ENCODE measurements at places on chromosomes 16 and 17.
A peak's percentile ranks its signal among the peaks of the same experiment; 100 is the strongest.

DNA sequence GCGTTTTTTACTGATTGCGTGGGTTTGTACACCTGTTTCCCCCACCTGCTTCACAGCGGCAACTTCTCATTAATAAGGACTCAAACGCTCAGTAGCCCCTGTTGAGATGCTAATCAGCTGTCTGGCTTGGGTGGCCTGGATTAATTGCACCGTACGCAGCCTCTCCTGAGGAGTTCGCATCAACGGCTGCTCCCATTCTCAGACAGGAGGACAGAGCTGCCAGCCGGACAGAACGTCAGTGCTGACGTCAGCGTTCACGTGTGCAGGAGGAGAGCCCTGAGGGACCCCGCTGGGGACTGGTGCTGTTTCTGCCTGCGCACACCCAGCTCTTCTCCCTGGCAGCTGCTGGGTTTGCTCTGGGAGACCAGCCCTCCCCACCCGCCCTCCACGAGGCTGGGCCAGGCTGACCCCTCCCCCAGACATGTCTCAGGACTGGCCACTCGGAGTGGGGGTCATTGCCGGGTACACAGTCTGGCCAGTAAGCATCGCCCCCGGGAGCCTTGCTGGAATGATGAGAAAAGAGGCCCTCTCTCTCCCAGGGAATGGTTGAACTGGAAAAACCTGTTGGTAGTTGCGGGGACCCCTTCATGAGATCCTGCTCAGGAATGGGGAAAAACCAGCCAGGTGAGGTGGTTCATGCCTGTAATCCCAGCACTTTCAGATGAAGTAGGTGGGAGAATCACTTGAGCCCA, 5.7 kb upstream of the BANP start:
- peak; percentile 87 for DNase-seq

- no peak for DNase-seq
These were observed 44.6 kb upstream of the GSE1 start for GRCh38 chr16:85568519-85568918.

GRCh38 chr16:49564496-49565229, 191.1 kb downstream of the C16orf78 start:
- peak; percentile 80 for DNase-seq

GRCh38 chr17:51224402-51225262, 35.2 kb downstream of the MBTD1 start:
- DNase-seq, result peak; percentile 13

GRCh38 chr17:18014006-18014405, 25.0 kb downstream of the ATPAF2 start:
- no peak for DNase-seq

DNA sequence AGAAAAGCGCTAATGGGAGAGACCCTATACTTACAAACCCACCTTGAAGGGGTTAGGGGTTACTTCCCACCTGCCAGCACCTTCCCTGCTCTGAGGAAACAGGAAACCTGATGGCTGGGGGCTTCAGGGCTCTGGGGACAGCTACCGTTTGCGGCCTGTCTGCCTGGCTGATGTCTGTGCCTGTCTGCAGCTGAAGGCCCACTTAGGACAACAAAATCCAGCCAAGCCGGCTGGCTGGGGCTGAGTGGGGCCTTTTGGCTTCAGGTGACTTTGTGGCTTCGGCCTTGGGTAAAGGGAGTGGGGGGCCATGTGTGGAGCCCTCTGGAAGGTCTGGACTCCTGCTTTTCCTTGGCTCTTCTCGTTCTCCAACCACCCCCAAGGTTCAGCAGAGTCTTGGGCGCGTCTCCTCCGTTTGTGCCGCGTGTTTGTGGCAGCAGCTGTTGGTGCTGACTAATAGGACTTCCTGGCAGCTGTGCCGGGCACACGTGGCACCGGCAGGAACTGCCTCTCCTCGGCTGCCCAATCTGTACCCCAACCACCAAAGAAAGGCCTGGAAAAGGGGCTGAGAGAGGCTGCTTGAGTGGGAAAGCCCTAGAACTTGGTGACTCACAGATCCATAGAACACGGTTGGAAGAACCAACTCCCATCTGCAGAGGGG, 186.7 kb downstream of the MSI2 start:
- DNase-seq, result peak; percentile 76

DNA sequence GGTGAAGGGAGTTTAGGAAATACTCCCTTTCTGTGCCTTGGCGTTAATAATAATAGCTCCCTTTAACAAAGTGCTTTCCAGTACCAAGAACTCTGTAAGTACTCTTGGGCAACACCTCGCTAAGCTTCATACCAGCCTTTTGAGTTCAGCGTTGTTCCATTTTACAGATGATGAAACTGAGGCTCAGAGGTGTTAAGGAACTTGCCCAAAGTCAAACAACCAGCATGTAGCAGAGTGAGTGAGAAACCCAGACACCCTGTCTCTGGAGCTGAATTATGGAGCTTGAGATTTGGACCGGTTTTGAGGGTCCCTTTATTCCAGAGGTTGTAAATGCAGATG, 607 bp downstream of the KATNIP start:
- no peak for DNase-seq

DNA sequence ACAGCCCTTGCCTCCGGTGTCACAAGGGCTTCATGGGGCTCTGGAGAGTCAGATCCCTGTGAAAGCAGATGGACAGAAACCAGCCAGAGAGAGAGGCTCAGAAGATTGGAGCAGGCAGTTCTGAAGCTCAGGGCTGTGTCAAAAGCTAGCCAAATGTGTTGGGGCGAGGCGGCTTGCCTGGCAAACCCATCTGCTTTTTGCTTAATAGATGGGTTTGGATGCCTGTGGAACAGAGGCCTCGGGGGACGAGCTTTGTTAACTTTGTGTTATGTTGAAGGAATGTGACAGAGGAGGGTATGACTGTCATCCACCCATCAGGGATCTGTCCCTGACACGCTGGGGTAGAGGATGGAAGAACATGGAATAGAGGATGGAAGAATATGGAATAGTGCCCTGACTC, 21.0 kb upstream of the SLC12A3 start:
- DNase-seq, result no peak

DNA sequence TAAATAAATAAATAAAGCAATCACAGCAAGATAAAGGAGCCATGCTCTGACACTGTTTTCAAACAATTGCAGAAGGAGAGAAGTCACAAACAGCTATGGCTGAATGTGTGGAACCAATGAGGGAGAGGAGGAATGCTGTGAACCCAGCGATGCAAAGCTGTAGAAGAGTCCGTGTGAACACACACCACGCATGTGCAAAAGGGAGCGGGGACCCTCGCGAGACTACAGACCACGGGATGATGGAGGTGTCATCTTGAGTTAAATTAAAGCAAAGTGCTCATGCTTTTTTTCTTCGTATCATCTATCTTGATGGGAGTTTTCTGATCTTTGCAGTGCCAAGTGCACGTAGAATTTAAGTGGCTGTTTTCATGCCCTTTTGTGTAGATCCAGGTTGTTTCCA, 123.8 kb upstream of the CDH5 start:
- DNase-seq, result no peak

DNA sequence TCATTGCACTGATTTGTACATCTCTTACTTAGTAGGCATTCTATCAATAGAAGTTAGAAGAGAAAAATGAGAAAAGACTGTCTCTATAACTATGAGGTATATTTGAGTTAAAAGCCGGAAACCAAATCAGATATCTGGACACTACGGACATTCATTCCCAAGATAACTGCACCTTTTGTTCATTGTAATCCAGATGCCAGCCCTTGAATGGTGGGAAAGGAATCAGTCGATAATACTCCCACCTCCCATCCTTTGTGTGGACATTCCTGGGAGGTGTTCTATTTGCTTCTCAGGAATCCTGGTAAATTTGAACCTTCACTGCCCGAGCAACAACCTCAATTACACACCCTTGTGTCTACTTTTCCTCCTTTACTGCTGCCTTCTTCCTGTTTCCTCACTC, 225.2 kb downstream of the CHD9NB start:
- no peak for DNase-seq

GRCh38 chr17:13365331-13365730, 236.4 kb downstream of the HS3ST3A1 start:
- DNase-seq, result no peak

DNA sequence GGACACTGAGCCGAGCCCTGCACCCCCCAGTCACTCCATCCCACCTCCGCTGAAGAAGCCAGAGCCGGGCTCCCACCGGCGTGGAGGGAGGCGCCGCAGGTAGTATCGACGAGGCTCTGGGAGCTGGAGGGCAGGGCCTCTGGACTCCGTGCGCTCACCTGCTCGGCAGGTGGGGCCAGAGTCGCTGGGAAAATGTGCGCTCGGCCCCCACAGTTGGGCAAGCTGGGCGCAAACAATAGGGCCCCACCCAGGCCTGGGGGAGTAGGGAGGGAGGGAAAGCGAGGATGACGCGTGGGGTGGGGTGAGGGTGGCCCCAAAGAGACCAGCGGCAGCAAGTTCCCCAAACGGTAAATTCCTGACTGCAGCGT, 668 bp downstream of the JUP start:
- DNase-seq, result no peak

GRCh38 chr17:29760279-29761039, 137.7 kb upstream of the CORO6 start:
- DNase-seq, result peak; percentile 35

- no peak for DNase-seq
These were observed 2.3 kb downstream of the NUDT16L1 start for GRCh38 chr16:4695473-4696171.

DNA sequence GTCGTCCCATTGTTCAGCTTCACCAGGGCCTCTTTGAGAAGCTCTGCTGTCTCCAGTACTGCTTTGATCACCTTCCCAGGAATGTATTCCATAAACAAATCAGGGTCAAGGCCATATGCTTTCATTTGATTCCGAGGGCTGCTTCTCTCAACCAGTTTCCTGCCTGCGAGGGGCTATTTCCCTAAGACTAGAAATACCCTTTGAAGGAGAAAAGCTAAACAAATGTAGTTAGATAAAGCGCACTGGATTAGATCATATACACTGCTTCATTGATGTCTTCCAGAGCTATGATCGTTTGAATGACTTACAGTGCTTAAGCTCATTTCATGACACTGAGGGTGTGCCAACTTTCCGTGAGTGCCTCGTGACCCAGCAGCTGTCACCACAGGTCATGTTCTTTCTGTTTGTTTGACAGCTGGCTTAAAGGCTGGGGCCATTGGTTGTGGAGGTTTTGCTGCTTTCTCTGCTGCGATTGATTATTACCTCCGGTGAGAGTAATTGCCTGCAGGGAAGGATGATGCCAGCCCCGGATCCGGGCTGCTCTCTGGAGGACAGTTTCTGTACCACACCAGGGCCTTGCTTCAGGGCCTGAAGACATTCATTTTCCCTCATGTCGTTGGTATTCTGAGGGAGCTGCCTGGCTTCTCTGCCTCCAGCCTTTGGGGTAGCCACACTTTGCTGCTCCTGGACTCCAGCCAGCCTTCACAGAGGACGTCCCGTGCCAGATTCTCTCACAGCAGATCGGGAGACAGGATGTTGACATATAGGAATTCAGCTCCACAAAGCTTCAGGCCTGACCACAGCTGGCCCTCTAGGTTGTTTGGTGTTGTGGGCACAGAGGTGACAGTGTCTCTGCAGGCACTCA, 3.9 kb downstream of the TIMM22 start:
- DNase-seq, result peak; percentile 36

- no peak for DNase-seq
These were observed 130.2 kb downstream of the MYO1D start for GRCh38 chr17:32746698-32747097.

DNA sequence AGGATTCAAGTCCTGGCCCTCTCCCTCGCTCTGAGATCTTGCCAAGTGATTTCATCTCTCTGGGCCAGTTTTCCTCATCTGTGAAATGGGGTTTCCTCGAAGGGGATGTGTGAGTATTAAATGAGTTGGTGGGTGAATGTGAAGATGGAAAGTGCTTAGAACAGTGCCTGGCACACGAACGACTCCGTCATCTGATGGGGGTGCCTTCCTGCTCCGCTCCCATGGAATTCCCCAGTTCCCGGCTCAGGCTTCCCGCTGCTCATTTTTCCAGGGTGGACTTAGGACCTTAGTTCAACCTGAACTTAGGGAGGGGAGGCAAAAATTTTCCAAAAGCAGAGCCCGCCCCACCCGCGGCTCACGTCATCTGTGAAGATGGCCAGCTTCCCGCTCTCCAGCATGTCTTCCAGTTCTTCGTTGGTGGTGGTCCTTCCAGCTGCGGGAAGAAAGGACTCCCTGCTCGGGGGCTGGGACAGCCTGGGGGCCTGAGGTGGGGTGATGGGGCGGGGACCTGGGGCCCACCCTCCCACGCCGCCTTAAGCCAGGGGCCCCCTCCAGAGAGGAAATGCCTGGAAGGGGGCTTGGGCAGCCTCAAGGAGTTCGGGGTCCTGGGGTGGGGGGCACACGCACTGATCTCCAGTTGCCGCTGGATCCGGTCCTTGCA, 11.4 kb downstream of the HSD3B7 start:
- DNase-seq, result no peak

DNA sequence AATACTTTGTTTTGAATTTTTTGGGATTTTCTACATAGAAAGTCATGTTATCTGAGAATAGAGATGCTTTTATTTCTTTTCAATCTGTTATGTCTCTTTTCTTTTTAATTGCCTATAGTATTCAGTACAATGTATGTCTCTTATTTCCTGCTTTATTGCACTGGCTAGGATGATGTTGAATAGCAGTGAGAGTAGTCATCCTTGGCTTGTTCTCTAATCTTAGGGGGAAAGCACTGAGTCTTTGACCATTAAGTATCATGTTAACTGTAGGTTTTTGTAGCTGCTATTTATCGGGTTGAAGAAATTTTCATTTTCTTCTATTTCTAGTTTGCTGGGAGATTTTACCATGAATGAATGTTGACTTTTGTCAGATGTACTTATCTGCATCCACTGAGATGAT, 10.0 kb upstream of the ABCA3 start:
- DNase-seq, result no peak

GRCh38 chr17:80791758-80792284, 199.8 kb upstream of the CHMP6 start:
- DNase-seq, result no peak

- peak; percentile 80 for DNase-seq
These were observed 1.4 kb upstream of the MATCAP1 start for GRCh38 chr16:67184995-67185650.

- no peak for DNase-seq
These were observed 88.8 kb downstream of the CYLD start for GRCh38 chr16:50830698-50831097.

- DNase-seq, result peak; percentile 78
These were observed 102.5 kb downstream of the BMERB1 start for GRCh38 chr16:15536843-15537242.

- no peak for DNase-seq
These were observed 1.5 kb downstream of the DLG4 start for GRCh38 chr17:7218166-7218565.

GRCh38 chr17:6596081-6596480, 39.7 kb upstream of the PITPNM3 start:
- DNase-seq, result no peak

- no peak for DNase-seq
These were observed 804 bp downstream of the CRYM start for GRCh38 chr16:21277045-21277926.

DNA sequence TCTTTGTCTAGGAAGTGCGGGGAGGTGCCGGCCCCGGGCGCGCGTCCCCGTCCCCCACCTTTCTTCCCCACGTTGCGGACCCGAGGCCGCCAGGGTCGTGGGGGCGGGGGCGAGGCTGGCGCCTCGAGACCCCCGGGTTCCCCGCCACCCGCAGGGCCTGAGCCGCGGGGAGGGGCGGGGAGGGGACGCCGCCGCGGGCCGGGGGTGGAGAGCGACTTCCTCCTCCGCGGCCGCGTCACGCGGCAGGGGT, 1.8 kb upstream of the ACTG1 start:
- DNase-seq, result no peak

GRCh38 chr17:7716901-7717755, at the start of gene DNAH2:
Gene DNAH2, plus strand, starts transcription at chr17:7717744. Its CDS starts 1,991 bp downstream, at chr17:7719735.
- DNase-seq, result peak; percentile 79

- peak; percentile 63 for DNase-seq
These were observed 15.2 kb upstream of the CA4 start for GRCh38 chr17:60134396-60135150.

GRCh38 chr17:78383725-78384471, 5.4 kb downstream of the PGS1 start:
- DNase-seq, result no peak
